OCI-M1 (cell line): ENCODE measurements at places on chromosomes 7 and 10.

- no peak for DNase-seq
These were observed 1.4 kb downstream of the MYO1G start for GRCh38 chr7:44977304-44977958.

DNA sequence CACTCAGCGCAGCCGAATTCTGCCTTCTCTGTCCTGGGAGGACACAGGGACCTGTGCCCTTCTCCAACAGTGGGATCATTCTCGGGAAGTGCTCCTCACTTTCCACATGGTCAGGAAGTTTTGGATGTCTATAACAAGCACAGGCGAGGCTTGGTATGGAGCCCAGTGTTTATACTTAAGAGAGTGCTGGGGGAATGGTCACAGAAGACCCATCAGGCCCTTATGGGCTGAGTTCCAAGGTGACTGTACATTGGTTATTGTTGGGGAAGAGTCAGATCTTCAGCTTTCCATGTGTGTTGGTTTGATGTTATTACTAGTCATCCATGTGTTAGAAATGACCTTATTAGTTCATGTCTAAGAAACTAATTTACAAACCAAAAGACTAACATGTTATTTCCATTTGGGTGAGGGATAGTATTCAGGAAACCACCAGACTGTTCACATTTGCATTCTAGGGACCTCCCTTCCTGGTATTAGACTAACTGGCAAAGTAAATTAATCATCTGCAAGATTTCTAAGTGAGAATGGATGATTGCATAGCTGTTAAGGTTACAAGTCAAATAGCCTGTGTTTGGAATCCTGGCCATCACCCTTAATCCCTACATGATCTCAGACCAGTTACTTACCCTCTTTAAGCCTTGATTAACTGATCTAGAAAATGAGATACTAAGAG, 834.2 kb downstream of the LRMDA start:
- DNase-seq, result no peak

DNA sequence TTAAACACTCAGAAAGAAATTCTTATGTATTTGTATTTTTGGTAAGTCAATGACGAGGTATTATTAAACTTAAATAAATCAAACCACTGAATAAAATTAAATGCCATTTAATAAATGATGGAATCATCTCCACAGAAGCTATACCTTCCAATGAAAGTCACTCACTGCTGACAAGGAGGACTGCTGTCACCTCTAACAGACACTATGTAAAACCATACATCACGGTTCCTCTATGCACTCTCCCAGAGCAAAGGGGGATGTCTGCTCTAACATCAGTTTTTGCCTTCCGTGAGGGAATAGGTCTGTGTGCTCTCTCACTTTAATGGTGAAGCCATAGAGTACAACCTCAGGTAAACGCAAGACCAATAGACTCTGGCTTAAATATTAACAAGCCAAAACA, 99.7 kb upstream of the DDC start:
- no peak for DNase-seq

DNA sequence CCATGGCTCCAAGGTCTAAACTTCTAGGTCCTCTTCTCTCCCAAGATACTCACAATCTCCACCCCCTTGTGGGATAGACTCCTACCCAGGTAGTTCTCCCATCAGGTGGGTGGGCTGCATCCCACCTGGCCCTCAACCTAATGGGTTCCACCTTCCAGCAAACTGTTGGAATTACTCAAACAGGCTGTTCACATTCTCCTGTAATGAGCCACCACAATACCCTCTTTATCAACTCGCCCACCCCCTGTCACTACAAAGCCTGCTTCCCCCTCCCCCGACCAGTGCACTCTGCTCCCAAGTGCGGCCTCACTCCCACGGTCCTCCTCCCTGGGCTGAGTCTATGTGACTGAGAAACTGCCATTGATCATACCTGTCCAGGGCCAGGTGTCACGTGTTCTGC, 10.4 kb upstream of the HTR5A start:
- DNase-seq, result no peak

GRCh38 chr10:123792248-123792978, 99.2 kb downstream of the CPXM2 start:
- DNase-seq, result no peak

DNA sequence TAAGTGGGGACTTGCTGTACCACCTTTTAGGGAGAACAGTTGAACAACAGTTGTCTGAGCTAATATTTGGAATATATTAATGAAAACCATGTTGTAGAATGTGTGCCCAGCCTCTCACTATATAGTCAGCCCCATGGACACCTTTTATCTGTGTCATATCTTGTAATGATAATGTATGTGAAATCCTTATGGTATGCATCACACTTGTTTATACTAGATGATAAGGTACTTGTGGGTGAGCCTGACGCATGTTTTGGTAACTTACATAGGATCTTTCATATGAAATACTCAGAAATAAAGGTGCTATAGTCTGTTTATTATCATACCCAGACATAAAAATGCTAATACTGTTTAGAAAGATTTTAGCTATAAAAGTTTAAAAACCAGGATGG, 32.8 kb downstream of the CAMK1D start:
- DNase-seq, result no peak

DNA sequence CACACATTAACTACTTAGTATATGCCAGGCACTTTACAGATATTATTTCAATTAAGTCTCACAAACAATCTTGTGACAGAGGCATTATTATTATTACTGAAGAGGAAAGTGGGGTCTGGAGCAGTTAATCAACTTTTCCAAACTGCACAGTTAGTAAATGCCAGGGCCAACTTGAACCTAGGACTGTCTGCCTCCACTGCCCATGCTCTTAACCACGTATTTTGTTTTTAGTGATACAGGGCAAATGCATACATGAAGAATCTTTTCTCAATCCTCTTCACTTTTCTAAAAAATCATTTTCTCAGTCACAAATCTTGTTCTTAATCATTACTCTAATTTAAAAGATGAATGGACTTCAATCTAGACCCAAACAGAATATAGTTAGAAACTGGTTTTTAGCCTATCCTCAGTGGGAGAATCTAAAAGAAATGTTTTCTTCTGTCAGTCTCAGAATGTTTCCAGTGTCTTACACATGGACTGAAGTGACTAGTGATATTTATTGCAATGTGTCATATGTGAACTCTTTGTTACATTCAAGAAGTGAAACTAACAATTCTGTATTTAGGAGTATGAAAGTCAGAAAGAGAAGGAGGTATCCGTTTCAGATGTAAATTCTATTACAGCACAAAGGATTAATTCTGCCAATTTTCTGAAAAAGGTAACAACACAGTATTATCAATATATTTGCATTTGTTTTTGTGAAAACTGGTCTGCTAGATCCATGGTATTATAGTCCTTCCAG, 55.5 kb upstream of the CCNJ start:
- DNase-seq, result no peak

DNA sequence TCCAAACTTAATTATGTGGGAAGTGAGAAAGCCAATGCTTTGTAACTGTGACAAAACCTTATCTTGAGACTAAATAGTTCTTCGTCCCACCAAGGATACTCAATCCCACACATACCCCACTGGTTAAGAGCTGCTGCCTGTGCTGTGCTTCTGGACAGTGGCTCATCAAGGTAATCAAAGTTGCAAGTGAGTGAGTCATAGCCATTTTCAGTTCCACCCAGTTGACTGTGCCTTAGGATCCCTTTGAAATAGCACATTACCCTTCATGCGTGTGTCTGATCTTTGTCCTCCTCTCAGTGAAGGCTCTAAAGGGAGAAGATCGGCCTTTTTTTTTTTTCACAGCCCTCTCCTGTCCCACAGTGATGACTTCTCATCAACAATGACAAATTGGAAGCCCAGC, 706.0 kb upstream of the AUTS2 start:
- no peak for DNase-seq

DNA sequence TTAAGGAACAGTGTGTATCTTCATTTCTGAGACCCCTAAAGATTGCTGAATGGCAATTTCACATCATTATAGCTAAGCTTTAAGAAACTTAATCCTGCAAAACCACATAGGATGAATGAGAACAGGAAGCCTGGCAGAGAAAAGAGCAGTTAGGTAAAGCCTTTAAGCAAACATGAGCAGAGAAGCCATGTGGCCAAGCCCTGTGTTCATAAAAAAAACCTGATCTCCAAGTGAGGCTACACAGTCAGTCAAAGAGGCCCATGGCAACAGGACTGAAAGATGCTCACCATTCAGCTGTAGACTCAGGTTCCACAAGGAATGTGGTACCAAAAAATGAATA, 9.3 kb downstream of the LIPA start:
- DNase-seq, result no peak

DNA sequence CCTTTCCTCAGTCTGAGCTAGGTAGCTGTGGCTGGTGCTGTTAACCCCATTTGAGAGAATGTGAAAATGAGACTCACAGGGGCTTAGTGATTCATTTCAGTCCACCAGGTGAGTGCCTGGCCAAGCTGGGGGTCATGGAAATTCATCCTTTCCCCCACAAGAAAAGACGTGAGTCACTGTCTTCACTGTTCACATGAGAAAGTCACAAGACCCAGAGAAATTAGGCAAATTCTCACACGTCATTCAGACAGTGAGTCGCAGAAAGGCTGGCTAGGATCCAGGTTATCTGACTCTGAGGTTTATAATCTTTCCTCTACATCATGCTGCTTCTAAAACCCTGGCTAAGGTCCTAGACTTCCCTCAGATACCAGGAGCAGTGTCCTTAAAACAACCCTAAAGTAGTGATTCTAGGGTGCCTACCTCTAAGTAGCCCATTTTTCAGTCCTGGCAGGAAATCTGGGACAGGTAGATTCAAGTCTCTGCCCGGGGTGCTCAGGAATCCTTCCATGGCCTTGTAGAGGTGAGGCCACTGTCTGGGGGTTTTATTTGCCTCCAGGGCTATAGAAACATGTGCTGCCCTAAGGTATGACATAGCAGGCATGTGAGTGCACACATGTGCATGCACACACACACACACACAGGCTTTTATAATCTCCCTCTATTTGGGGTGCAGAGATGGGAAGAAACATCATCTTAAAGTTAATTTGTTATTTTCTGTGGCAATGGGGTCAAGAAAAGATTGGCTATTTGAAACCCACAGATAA, 427.9 kb upstream of the CELF2 start:
- DNase-seq, result peak; percentile 74

GRCh38 chr7:79454361-79454960, 994 bp upstream of the MAGI2 start:
- DNase-seq, result no peak

- peak; percentile 68 for DNase-seq
These were observed 6.3 kb downstream of the FAS start for GRCh38 chr10:88996927-88997326.

DNA sequence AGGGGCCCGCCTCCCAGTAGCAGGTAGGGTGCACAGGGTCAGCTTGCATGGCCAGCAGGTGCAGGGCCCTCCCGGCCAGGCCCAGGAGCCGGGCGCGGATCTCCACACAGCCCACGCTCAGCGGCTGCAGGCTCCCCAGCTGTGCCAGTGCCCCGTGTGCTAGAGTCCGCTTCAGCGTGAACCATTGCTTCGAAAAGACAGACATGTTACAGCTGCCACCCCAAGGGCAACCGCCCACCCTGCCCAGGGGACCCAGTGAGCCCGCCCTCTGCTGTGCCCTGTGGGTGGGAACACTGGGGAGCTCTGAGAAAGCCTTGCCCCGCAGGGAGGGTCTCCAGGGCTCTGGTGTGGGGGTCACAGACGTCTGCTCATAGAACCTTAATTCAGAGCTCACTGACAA, 64.3 kb upstream of the NKX6-2 start:
- no peak for DNase-seq

DNA sequence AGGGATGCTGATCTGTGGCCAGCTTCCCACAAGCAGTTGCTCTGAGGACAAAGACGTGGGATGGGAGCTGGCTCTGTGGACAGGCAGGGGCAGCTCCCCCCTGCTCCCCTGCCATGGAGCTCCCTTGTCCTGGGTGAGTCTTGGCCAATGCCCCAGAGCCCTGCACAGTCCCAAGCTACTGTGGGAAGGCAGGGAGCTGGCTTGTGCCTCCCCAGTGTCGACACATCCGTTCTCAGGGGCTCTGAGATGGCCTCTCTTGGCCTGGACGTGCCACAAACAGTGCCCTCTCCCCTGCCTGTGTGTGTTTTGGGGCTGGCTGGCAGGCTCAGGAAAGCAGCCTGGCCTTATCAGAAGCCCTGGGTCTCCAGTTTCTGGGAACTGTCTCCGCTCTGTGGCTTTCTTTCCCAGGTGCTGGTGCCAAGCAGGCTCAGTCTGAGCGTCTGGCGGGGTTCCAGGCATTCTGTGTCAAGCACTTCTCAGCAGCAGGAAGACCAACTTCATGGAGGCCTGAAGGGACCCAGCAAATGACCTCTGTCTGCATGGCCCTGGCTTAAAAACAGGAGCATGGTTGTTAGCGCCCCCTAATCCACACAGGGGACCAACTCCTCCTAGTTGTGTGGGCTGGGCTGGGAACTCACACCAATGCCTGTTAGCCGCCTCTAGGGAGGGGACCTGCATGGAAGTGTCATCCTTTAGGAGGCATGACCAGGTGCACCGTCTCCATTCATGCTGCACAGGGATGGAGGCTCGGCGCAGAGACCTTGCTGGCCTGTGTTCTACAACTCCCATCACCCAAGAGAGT, 375.2 kb downstream of the RPS24 start:
- no peak for DNase-seq

DNA sequence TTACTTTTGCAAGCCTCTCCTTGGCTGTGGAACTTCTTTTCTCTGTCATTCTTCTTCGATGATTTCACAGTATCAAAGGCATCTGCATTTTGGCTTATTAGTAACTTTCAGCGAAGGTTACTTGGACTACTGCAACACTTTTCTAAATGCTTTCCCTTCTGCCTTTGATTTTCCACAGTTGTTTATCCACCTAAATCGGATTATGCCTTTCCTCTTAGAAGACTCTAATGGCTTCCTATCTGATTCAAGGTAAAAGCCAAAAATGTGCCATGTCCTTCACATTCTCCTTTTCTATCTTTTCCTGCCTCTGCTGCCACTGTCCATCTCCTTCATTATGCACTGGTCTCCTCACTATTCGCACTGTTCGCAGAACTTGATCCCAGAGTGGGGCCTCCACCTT, 1606.3 kb upstream of the LRRTM3 start:
- no peak for DNase-seq

- DNase-seq, result peak; percentile 10
These were observed 118.6 kb downstream of the SH3PXD2A start for GRCh38 chr10:103736763-103737162.

DNA sequence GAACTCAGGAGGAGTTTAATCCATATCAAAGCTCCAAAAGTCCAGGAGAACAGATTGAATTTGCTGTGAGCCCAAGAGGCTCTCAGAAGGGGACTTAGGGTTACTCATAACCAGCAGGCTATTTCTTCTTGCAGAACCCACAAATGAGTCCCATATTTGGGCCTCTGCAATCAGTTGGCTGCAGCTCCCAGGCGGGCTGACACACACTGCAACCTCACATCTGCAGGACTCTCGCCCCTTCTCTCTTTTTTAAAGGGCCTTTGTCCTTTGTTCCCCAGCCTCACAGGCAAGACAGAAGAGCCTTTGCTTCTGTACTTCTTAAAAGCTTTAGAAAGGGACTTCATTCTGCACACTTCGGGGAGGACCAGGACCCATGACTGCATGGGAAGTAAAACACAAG, 26.7 kb downstream of the CREB3L2 start:
- DNase-seq, result no peak
